ENCODE measurements at places on chromosomes 12 and 14.

DNA sequence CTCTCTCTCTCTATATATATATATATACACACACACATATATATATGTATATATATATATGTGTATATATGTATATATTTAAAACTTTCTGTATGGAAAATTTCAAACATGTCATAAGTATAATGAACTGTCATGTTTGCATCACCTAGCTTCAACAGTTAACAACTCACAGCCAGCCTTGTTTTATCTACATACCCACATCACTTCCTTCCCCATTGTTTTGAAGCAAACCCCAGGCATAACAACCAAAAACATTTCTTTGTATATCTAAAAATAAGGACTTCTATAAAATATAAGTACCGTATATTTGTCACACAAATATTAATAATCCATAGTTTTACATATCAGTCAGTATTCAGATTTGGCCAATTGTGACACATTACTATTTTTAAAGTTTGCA is 57.4 kb downstream of the PAPOLA start:
- no peak for DNase-seq

GRCh38 chr12:26121323-26122060 is 3.3 kb downstream of the BHLHE41 start:
- no peak for DNase-seq

GRCh38 chr14:22565391-22565945 is 23.6 kb downstream of the DAD1 start:
- DNase-seq, result no peak

DNA sequence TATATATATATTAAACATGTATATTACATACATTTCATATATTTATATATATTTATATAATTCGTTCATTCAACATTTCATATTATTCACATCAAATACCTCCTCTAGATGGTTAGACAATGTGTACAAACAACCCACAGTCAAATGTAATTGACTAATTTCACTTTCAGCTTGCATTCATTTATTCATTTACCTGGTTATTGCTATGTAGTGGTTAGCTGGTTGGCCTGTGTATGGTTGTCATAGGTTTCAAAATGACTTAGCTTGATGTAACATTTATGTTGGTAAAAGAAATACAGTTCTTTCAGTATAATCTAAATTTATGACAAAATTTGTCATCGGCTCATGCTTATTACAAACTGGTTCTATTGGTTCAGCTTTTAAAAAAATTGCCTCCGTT is 389 bp downstream of the OR4K13 start:
- DNase-seq, result no peak

DNA sequence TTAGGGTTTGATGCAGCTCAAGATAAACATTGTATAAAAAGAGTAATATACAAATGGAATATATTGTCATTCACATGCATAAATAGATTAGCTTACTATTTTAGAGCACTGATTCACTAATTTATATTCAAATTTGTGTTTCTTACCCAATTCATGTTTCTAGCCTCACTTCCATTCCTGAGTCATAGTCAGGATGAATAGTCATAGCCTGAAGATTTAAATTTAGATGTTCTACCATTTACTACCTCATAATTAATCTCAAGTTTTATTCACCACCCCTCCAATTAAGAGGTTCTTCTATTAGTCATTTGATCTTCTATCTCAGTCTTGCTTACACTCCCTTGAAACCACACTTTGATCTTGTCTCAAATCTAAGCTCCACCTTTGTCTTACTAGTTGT is 38.7 kb downstream of the ANO4 start:
- DNase-seq, result no peak

GRCh38 chr14:72236629-72237028 is 304.4 kb downstream of the RGS6 start:
- no peak for DNase-seq

- DNase-seq, result no peak
Observed at GRCh38 chr14:105010891-105011291, 10.0 kb downstream of the CDCA4 start.

DNA sequence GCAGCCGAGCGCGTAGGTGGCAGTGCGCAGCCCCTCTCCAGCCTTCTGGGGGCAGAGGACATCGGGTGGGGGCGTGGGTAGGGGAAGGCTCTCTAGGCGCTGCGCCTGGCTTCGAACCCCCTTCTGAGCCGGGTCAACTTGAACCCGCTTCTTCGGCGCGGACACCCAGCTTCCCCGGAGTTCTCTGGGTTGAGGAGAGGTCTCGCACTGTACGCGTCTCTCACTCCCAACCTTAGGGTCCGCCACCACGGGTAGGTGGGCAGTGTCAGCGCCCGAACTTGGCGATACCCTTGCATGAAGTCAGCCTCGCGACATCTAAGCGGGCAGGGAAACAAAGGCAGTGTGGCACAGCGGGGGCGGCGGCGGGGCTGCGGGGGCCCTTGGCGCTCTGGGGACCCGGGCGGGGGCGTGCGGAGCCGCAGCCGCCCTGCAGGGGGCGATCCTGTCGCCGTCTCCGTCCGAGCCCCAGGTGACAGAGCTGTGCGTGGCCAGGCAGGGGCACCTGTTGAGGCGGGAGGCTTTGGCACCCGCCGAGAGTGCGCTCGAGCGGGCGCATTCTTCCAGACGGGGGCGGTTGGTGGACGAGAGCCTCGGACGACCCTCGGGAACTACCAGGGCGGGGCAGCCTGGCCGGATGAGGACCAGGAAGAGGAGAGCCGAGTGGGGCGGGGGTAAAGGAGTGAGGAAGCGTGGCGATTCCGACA is 1.1 kb downstream of the GALNT16 start:
- DNase-seq, result peak; percentile 27
